Activated CD4-positive, CD25-positive, alpha-beta regulatory T cell treated with anti-CD3 and anti-CD28 coated beads, Interleukin-2, amount 50 U/mL, for 72 hours (primary cell): ENCODE measurements at places on chromosomes 2 and 18.
A peak's percentile ranks its signal among the peaks of the same experiment; 100 is the strongest.

DNA sequence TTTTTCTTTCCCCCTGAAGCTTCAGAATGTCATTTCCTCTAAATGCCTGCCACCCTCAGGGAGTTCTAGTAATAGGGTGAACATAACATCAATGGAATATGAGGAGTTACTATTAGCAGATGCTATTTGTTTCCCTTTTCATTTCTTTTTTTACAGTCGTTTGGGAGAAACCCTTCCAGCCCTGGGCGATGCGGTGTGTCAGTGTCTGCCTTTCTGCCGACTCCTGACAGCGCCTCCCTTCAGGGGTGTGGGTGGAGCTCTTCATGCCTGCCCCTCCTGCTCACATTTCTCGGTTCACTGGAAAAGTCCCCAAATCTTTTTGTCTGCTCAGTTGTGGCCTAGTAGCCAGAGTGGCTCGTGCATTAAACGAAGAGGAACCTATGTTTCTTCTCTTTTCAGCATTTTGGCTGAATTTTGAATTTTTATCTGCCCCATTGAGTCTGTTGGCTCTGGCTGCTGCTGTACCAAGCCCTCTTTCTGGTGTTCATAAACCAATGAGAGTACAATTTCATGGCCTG lies 72.3 kb downstream of the FMNL2 start:
- no peak for DNase-seq

- DNase-seq: no peak
Measured at GRCh38 chr18:57429167-57430078, 5.8 kb upstream of the ONECUT2 start.

DNA sequence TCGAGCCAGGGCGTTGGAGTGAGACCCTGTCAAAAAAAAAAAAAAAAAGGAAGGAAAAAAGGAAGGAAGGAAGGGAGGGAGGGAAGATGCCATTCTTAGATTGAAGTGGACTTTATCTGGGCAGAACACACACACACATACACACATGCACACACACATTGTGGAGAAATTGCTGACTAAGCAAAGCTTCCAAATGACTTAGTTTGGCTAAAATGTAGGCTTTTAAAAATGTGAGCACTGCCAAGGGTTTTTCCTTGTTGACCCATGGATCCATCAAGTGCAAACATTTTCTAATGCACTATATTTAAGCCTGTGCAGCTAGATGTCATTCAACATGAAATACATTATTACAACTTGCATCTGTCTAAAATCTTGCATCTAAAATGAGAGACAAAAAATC lies 564 bp upstream of the TTR start:
- no peak for DNase-seq

GRCh38 chr2:72325592-72326422 lies 178.1 kb upstream of the CYP26B1 start:
- DNase-seq: peak; percentile 29
